Mammary epithelial cell (primary cell): ENCODE measurements at places on chromosomes 7 and 10. TPM values are rescaled to one million over a fixed set of nuclear protein-coding genes. Genes with fewer than 3 reads are reported as not detected.

The NPY gene
- total RNA-seq = not detected

The RELN gene
- total RNA-seq = 0.02 and 0.03 TPM in 2 replicates

The SUV39H2 gene
- total RNA-seq = 8.5 TPM

The HOXA5 gene
- total RNA-seq = 11.0 TPM

The DPP6 gene
- not detected for total RNA-seq

The TRRAP gene
- 25.1 and 29.1 TPM in 2 replicates for total RNA-seq

The RPEL1 gene
- 0.17 TPM for total RNA-seq

The VWDE gene
- total RNA-seq = 14.2 TPM

The C10orf53 gene
- not detected for total RNA-seq

The CNTNAP2 gene
- not detected for total RNA-seq

The TMEM229A gene
- not detected for total RNA-seq

The PDZD8 gene
- 37.0 and 48.6 TPM in 2 replicates for total RNA-seq

The ACSM6 gene
- total RNA-seq = not detected

The ACBD7 gene
- total RNA-seq = 0.40 and 0.85 TPM in 2 replicates

The DYNC1I1 gene
- 1.8 TPM for total RNA-seq

The TAS2R41 gene
- not detected for total RNA-seq

The NUTM2E gene
- total RNA-seq = not detected

The IGF2BP3 gene
- 13.8 and 14.4 TPM in 2 replicates for total RNA-seq

The LIPK gene
- not detected in 2 replicates for total RNA-seq

The GHRHR gene
- total RNA-seq = not detected in 2 replicates

The NAT16 gene
- not detected for total RNA-seq

The SSC4D gene
- 0.42 and 0.64 TPM in 2 replicates for total RNA-seq

The C10orf105 gene
- under 0.01 TPM for total RNA-seq

The OR13A1 gene
- not detected for total RNA-seq

The PODXL gene
- total RNA-seq = 0.56 TPM in 1 of 2 replicates, not detected in the other

The VIPR2 gene
- not detected in 2 replicates for total RNA-seq

The YWHAG gene
- 155 TPM for total RNA-seq

The CHPF2 gene
- 29.1 and 44.0 TPM in 2 replicates for total RNA-seq

The ADARB2 gene
- not detected in 2 replicates for total RNA-seq

The CDC14C gene
- not detected in 2 replicates for total RNA-seq

The SLC26A4 gene
- total RNA-seq = 0.17 TPM

The KDM7A gene
- total RNA-seq = 10.0 and 14.8 TPM in 2 replicates

The ICA1 gene
- 24.7 TPM for total RNA-seq

The ADCYAP1R1 gene
- not detected for total RNA-seq

The CDH23 gene
- 0.05 and 0.11 TPM in 2 replicates for total RNA-seq

The OR2A1 gene
- 0.17 TPM for total RNA-seq

The LGI1 gene
- total RNA-seq = not detected in 2 replicates

The C7orf33 gene
- total RNA-seq = not detected in 2 replicates

The EPO gene
- not detected in 2 replicates for total RNA-seq

The CALHM3 gene
- total RNA-seq = not detected

The TLX1 gene
- not detected for total RNA-seq

The IFIT1B gene
- total RNA-seq = not detected

The TDRD1 gene
- not detected in 2 replicates for total RNA-seq

The GIMAP1 gene
- not detected in 2 replicates for total RNA-seq

The LEP gene
- total RNA-seq = not detected in 2 replicates

The AKR1C4 gene
- total RNA-seq = not detected

The THSD7A gene
- total RNA-seq = not detected in 2 replicates

The TMEM196 gene
- total RNA-seq = not detected

The ARMC10 gene
- total RNA-seq = 44.2 and 52.8 TPM in 2 replicates

The SERPINE1 gene
- total RNA-seq = 237 and 467 TPM in 2 replicates

The SKIDA1 gene
- total RNA-seq = 0.16 and 1.3 TPM in 2 replicates

The HOXA4 gene
- total RNA-seq = not detected

The OR2A42 gene
- total RNA-seq = not detected in 2 replicates

The KIF5B gene
- 146 and 191 TPM in 2 replicates for total RNA-seq

The GRID1 gene
- total RNA-seq = under 0.01 TPM

The ELN gene
- 0.50 TPM for total RNA-seq
